Ureter (tissue), 1 donor: ENCODE measurements at places on chromosomes 2 and 18. TPM values are rescaled to one million over a fixed set of nuclear protein-coding genes. Genes with fewer than 3 reads are reported as not detected.

GRCh38 chr2:45707006-45707405 lies 55.5 kb downstream of the PRKCE start:
- no peak for DNase-seq

DNA sequence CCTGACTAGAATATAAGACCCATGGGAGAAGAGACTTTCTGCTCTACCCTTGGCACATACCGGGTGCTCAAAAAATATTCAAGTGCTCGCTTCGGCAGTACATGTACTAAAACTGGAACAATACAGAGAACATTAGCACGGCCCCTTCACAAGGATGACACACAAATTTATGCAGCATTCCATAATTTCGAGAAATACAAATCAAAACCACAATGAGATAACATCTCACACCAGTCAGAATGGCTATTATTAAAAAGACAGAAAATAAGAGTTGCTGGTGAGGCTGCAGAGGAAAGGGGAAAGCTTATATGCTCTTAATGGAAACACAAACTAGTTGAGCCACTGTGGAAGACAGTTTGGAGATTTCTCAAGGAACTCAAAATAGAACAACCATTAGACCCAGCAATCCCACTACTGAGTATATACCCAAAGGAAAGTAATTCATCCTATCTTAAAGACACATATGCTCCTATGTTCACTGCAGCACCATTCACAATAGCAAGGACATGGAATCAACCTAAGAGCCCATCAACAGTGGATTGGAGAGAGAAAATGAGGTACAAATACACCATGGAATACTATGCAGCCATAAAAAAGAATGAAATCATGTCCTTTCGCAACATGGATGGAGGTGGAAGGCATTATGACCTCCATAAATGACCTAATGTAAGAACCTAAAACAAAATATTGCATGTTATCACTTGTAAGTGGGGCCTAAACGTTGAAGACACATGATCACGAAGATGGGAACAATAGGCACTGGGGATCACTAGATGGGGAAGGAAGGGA lies 71.6 kb upstream of the CYP1B1 start:
- no peak for DNase-seq

GRCh38 chr2:72027426-72028161 lies 120.1 kb downstream of the CYP26B1 start:
- peak; percentile 23 for DNase-seq

DNA sequence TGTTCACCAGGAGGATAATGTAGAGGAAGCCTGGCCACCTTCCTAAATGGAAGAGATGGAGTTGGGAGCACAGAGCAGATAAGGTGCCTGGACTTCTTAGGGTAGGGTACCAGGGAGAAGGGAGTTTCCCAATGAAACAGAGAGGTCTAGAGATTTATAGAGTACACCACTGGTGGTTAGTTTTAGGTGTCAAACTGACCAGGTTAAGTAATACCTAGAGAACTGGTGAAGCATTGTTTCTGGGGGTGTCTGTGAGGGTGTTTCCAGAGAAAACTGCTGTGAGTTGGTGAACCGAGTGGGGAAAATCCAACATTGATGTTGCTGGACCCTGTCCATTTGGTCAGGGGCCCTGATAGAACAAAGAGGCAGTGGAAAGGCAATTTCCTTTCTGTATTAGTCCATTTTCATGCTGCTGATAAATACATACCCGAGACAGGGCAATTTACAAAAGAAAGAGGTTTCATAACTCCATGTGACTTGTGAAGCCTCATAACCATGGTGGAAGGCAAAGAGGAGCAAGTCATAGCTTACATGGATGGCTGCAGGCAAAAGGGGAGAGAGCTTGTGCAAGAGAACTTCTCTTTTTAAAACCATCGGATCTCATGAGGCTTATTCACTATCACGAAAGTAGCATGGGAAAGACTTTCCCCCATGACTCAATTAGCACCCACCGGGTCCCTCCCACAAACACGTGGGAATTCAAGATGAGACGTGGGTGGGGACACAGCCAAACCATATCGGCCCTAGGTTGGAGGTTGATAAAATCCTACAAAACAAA lies 260.8 kb downstream of the CBLN2 start:
- no peak for DNase-seq

DNA sequence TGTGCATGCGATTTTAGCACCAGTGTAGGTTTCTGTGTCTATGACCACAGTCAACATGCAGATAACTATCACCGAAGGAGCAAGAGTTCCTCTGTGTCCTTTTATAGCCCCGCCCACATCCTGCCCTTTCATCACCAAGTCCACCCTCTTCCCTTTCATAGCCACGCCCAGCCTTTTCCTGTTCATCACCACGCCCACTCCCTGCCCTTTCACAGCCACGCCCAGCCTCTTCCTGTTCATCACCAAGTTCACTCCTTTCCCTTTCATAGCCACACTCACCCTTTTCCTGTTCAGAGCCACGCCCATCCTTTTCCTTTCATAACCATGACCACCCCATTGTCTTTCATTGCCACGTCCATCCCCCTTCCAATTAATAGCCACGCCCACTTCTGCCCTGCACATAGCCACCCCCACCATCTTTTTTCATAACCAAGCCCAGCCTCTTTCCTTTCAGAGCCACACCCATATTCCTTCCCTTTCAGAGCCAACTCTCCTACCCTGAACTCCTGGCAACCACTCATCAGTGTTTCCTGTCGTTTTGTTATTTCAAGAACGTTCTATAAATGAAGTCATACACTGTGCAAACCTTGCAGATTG lies 273.9 kb downstream of the MYT1L start:
- DNase-seq, result peak; percentile 54

DNA sequence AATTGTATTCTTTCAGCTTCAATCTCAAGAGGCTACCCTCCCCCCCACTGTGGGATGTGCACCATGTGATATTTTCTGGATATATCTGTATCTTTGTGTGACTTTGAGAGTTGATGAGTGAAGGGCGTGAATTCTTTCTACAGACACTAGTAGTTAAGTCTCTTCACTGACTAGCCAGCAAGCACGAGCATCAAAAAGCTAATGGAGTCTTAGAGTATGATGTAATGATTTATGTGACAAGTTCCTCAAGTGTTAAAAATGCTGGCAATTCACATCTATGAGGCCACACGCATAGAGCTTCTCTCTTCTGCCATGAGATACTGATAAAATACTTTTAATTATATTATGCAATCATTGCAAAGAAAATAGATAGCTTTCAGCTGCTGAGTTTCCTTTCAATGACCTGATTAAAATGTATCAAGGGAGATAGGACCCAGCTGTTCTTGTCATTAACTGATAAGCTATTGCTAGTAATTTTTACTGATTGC lies 304.8 kb downstream of the TRIB2 start:
- no peak for DNase-seq

Gene DSG4
- not detected for total RNA-seq
